Right renal cortex interstitium (tissue), 3 donors: ENCODE measurements at places on chromosomes 1 and 21.

GRCh38 chr1:63906047-63906704 lies 132.4 kb downstream of the ROR1 start:
- DNase-seq: no peak

DNA sequence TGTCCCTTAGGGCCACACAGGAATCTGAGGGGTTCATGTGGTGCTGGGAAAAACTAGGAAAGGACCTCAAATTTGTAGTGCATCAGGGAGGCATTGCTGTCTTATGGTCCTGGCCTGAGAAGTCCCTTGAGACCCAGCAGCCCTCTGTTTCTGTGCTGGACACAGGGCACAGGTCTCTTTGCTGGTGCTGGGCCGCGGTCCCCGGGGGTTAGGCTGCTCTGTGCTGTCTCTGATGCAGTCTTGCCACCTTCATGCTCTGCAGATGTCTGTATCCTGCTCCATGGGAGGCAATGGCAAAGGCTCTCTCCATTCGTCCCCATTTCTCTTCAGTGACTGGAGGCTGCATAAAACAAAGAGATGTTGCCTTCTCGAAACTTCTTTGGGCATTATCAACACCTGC lies 13.0 kb downstream of the EDARADD start:
- DNase-seq: no peak

DNA sequence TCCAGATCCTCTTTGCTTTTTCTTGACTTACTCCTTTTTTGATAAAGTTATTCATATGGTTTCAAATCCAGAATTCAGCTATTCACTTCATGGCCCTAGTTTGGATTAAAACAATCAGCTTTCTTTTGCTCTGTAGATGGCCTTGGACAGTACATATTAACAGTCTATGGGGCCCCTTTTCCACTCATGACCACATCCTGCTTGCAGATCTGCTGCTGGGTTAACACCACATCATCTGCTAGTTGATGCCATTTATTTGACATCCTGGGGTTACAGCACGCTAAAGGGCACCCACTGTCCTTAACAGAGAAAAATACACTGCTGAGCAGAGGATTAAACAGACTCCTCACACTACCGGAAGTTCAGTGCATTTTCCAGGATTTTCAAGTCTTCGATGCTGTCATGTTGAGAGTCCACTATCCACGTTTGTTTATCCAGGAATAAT lies 941 bp upstream of the IFI16 start:
- no peak for DNase-seq

GRCh38 chr21:33315946-33316710 lies 8.6 kb upstream of the IFNAR1 start:
- no peak for DNase-seq

- DNase-seq: no peak
These were observed 1013.2 kb downstream of the MRPL39 start for GRCh38 chr21:24594082-24594481.

GRCh38 chr1:110617589-110617988 lies 11.4 kb upstream of the KCNA2 start:
- DNase-seq: no peak
